ENCODE measurements at places on chromosomes 1 and 21. TPM values are rescaled to one million over a fixed set of nuclear protein-coding genes. Genes with fewer than 3 reads are reported as not detected.

- DNase-seq, result no peak
Measured at GRCh38 chr1:226424221-226425003, 16.5 kb upstream of the PARP1 start.

DNA sequence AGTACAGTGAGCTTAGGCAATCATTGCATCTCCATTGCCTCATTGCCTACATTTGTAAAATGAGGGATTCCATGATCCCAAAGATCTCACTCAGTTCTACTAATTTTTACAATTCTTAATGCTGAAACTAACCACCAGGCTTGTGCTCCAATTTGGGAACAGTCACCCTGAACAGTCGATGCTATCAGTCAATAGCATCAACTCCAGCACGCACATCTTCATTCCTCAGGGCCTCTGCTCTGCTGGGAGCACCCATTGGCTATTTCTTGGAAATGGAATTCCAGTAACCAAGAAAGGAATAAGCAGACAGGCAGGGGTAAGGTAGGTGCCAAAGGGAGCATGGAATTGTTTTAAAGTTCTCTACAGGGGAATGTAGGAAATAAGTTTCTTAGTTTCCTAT, 14.2 kb upstream of the ACKR1 start:
- DNase-seq, result no peak

GRCh38 chr1:98919211-98919610, 85.5 kb downstream of the PLPPR5 start:
- no peak for DNase-seq

The FAM151A gene
- not detected for total RNA-seq

DNA sequence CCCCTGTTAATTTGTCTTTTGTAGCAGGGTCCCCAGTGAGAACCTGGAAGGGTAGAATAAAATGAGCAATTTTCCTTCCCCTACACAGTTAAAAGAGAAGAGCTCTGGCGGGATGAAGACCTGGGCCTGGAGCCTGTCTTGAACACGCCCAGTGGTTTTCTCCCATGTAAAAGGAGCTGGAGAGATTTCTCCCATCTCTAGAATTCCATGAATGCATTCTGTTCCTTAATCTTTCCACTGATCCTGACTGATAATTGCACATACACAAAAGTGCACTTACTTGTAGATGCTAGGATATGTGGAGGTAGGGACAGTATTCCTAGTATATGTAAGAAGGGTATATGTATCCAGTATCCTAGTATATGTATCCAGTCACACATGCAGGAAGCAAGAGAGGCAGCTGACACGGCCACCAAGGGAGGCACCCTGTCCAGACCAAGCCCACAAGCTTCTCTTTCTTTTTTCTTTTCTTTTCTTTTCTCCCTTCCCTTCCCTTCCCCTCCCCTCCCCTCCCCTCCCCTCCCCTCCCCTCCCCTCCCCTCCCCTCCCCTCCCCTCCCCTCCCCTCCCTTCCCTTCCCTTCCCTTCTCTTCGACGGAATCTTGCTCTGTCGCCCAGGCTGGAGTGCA, 11.9 kb upstream of the PKNOX1 start:
- no peak for DNase-seq

DNA sequence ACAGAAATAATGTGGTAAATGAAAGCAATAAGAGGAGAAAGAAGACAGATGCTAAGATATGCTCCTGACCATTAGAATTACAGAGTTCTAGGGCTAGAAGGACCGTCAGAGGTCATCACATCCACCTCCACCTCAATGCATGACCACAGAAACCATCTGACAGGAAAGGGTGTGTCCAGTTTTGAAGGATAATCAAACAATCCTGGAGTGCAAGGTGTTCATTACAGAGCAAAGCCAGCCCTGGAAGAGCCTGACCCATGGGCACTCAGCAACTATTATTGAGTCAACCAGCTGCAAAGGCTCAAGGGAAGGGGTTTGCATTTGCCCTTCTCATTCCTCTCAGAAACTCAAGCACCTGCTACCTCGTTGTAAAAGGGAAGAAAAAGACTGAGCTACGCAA, 46.4 kb downstream of the TOR1AIP2 start:
- no peak for DNase-seq

The MASP2 gene
- total RNA-seq, result not detected

GRCh38 chr1:172456344-172456769, 12.5 kb upstream of the PIGC start:
- DNase-seq, result no peak

The GRIK1 gene
- 0.44 TPM for total RNA-seq

GRCh38 chr1:228515200-228515834, 28.1 kb downstream of the RNF187 start:
- peak; percentile 38 for DNase-seq

The UMODL1 gene
- not detected for total RNA-seq

The BSND gene
- total RNA-seq, result not detected

- no peak for DNase-seq
Measured at GRCh38 chr1:14508613-14509012, 89.9 kb upstream of the KAZN start.

The KIAA0040 gene
- 16.9 TPM for total RNA-seq

DNA sequence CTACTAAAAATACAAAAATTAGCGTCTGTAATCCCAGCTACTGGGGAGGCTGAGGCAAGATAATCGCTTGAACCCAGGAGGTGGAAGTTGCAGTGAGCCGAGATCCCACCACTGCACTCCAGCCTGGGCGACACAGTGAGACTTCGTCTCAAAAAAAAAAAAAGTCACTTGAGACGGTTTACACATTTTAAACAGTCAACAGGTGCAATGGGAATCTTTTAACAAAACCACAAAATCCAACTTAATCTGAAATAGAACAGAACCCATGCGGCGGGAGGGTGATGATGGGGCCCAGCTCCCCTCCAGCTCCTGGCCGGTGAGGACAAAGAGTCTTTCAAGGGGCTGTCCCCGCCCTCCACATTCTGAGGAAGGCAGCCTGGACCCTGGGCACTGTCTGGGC, 48.3 kb downstream of the TP73 start:
- no peak for DNase-seq

The PHC2 gene
- 234 TPM for total RNA-seq

DNA sequence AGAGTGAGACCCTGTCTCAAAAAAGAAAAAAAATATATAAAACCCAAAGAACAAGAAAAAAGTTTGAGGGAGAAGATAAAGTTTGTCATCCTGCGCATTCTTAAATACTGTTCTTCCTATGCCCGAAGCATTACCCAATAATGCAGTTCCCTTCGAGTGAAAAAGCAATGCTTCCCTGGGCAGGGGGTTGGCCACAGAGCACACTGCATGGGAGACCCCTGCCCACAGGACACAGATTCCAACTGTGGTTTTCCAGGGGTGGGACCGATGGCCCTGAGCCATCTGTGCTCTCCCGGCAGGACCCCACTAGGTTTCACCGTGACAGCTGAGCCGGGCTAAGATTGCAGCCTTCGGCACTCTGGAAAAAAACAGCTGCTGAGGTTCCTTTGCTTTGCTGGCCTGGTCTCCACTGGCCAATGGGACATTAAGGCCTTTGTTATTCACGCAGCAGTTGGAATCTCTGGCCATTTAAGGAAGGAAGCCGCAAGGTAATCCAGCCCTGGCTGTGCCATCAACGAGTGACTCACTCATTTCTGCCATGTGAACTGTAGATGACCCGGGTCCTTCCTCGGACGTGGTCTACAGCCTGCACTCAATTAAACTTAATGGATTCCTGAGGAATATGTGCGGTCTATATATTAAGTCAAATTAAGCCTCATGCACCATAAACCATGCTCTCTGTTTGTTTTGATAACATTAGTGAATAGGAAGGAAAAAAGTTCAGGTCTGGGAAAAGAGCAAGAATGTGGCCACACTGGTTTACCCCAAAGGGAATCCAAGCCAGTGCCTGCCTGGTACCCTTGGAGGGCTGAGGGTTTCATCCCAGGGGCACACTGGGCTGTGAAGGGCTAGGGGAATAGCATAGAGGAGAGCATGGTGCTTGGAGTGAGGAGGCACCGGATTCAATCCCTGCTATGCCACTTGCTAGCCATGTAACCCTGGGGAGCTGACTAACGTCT, 163.2 kb downstream of the ZBTB18 start:
- DNase-seq, result no peak

The PTPN7 gene
- total RNA-seq, result 9.6 TPM

The KIAA1614 gene
- total RNA-seq, result 14.9 TPM

DNA sequence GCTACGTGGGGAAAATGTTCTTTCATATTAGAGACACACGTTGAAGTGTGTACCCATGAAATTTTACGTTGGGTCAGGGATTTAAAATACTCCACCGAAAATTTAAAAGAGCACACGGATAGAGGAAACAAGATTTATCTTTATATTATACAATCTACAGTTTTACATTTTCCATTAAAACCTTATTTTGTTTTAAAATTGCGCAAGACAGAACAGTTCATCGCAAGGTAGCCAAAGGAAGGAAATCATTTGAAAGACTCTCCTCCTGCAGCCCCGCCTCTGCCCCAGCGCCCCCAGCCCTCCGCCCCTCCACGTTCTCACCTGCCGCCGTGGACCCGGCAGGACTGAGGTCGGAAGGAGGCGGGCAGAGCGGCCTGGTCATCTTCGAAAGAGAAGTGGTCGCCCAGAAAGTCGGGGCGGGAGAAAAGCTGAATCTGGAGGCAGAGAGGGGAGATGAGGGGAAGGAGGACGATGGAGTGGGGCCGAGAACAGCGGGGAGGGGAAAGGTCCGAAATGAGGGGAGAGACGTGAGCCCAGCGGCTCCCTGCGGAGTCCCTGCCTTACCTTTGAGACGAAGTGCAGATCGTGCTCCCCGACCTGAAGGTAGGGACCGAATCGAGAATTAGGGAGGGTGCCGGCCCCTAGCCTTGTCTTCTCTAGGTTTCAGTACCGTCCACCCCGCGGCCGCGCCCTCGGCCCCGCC, 18.0 kb downstream of the CRYBG2 start:
- no peak for DNase-seq

- no peak for DNase-seq
Measured at GRCh38 chr1:209400351-209401220, 182.9 kb upstream of the CAMK1G start.

The ZYG11A gene
- total RNA-seq, result not detected

- DNase-seq, result no peak
Measured at GRCh38 chr1:27507960-27508665, 18.1 kb upstream of the WASF2 start.

The TTLL10 gene
- not detected for total RNA-seq

The UCHL5 gene
- 50.0 TPM for total RNA-seq

DNA sequence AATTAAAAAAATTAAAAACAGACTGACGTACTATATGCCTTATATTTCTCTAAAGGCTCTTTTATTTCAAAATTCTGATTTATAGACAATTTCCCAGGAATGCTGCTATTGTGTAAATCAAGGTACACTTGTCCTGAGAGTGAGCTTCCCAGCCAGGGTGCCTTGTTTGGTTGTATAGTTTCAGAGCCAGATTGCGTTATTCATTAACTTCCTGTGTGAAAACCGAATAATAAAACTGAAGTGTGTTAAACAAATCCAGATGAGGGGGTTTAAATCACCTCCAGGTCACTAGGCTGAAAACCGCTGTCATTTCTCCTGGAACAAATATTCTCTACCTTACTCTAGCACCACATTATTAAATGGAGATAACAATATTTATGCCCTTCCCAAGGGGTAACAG, 68.7 kb downstream of the LMX1A start:
- DNase-seq, result no peak

- no peak for DNase-seq
Measured at GRCh38 chr1:93990010-93990409, 80.8 kb upstream of the GCLM start.

The LRIG2 gene
- 26.2 TPM for total RNA-seq

GRCh38 chr1:228989176-228989575, 253.9 kb downstream of the RHOU start:
- DNase-seq, result no peak

DNA sequence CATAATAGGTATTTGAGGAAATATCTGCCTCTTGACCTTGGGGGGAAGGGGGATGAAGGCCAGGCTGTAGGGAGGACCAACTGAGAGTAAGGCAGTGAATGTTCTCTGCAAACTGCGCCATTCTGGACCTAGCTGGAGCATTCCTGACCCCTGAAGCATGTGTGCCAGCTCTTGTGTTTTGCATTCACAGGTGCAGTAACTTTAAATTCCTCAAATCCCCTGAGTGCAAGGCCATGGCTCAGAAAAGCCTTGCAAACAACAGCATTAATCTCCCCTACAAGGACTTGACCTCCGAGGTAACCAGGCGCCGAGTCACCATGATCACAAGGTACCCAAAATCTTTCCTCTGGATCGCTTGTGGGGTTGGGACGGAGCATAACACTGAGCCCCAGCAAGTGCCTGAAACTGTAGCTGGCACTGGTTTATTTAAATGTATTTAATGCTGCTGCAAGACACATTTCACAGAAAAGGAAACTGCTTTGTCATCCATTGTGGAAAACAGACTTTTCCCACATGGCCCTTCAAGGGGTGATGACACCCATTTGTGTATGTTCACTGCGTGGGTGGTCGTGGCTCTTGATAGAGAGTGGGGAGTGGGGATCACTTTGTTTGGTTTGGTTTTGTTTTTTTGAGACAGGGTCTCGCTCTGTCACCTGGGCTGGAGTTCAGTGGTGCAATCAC, 1.7 kb downstream of the MYOCOS start:
- DNase-seq, result no peak

The ZNF644 gene
- 57.0 TPM for total RNA-seq

GRCh38 chr1:161158316-161159010, 837 bp upstream of the USP21 start:
- DNase-seq, result no peak

- no peak for DNase-seq
Measured at GRCh38 chr1:54396261-54396933, 9.8 kb downstream of the SSBP3 start.

The SH2D5 gene
- total RNA-seq, result not detected

The PIGM gene
- total RNA-seq, result 5.4 TPM

DNA sequence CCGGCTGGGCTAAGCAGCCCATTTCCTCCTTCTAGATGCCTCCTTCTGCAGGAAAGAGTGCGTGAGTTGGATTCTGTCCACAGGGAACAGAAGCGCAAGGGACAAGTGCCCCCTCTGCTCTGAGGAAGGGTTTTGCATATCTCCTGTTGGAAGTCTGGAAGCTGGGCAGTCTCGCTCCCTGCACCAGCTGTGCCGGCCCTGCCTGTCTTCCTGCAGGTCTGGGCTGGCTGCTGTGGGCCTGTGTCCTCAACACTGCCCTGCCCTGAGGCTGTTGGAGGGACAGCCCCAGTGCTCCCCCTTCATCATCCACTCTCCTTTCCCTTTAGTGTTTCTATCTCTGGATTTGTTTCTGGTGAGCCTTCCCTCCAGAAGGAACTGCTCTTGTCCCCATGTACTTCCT, 21.8 kb downstream of the ADARB1 start:
- no peak for DNase-seq

DNA sequence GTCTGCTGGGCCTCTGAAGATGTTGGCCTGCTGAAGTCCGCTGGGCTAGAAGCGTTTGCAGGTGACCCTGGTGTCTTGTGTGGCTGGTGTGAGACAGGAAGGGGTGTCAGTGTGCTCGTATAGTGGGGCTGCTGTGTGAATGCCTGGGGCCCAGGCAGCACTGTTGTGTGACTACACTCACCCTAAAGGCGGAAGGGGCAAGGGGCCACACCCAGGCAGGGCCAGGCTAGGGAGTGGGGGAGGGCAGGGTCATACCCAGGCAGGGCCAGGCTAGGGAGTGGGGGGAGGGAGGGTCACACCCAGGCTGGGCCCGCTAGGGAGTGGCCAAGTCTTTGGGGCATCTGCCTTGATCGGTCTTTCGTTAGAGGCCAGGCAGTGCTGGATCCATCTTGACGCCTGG, 25.0 kb downstream of the PDXK start:
- DNase-seq, result no peak

The SLC30A2 gene
- not detected for total RNA-seq

- DNase-seq, result no peak
Measured at GRCh38 chr1:47444297-47444561, 6.4 kb downstream of the FOXD2 start.

Measured in tibial nerve (tissue), 4 donors.